ENCODE measurements at places on chromosomes 3 and 15.

- DNase-seq: no peak
Measured at GRCh38 chr15:68653801-68654200, 75.0 kb downstream of the CORO2B start.

DNA sequence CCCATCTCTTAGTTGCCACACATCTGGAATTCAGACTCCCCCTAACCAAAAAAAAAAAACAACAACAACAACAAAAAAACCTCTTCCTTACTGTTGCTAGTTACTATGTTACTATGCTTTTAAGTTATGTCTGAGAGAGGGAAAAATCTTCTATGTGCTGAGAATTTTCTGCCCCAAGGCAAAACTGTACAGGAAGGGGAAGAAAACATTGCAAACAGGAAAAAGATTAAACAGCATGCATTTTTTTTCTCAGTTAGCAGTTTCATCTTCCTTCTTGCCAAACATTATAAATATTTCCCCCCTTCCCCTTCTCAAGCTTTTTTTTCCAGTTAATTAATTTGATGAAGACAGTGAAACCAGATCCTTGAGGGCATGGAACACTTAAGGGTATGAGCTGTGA lies 1.1 kb upstream of the CD200R1 start:
- DNase-seq: no peak

DNA sequence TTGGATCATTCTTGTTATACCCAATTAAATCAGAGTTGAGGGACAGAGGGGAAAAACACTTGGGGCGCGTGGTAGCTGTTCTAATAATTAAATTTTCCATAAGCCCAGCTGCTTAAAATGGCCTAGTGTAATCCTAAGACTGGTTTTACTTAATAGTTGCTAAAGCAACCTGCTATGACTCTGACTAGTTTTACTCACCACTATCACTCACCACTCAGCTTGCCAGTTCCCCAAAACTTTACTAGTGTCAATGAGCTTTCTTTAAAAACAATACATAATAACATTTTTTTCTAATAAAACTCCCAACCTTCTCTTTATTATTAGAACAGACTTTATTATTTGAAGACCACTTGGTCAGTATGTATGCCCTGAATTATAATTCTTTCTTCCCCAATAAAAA lies 49.6 kb downstream of the ECT2 start:
- DNase-seq: no peak

GRCh38 chr3:117820658-117821299 lies 1111.2 kb downstream of the TUSC7 start:
- no peak for DNase-seq

DNA sequence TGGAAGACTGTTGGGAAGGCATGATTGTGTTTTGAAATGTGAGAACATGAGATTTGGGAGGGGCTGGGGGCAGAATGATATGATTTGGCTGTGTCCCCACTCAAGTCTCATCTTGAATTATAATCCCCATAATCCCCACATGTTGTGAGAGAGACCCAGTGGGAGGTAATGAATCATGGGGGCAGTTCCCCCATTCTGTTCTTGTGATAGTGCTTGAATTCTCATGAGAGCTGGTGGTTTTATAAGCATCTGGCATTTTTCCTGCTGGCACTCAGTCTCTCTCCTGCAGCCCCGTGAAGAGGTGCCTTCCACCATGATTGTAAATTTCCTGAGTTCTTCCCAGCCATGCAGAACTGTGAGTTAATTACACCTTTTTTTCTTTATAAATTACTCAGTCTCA lies 430.5 kb downstream of the OTOL1 start:
- no peak for DNase-seq

GRCh38 chr3:177213801-177214535 lies 16.7 kb upstream of the TBL1XR1 start:
- DNase-seq: no peak

DNA sequence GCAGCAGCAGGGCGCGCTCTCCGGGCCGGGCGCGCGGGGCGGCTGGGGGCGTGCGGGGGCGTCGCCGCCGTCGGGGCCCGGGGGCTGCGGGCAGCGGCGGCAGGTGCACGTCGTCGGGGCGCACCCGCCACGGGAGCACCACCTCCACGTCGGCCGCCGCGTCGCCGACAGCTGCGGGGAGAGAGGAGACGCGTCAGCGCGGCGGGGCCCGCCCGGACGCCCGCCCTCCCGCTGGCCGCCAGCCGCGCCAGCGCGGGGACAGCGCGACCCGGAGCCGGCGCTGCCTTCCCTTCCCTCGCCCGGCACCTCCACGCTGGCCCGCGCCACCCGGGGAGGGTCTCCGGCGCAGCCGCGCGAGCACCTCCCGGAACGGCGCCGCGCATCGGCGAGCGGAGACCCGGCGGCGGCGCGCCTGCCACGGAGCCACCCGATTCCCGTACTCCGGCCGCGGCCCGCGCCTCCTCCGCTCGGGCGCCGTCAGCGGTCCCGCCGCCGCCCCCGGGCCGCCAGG lies 481 bp downstream of the ADAMTS17 start:
- DNase-seq: peak; percentile 66

GRCh38 chr3:122948408-122948807 lies 79.2 kb downstream of the SEMA5B start:
- DNase-seq: no peak

GRCh38 chr3:22318325-22318724 lies 567.3 kb upstream of the ZNF385D start:
- no peak for DNase-seq

DNA sequence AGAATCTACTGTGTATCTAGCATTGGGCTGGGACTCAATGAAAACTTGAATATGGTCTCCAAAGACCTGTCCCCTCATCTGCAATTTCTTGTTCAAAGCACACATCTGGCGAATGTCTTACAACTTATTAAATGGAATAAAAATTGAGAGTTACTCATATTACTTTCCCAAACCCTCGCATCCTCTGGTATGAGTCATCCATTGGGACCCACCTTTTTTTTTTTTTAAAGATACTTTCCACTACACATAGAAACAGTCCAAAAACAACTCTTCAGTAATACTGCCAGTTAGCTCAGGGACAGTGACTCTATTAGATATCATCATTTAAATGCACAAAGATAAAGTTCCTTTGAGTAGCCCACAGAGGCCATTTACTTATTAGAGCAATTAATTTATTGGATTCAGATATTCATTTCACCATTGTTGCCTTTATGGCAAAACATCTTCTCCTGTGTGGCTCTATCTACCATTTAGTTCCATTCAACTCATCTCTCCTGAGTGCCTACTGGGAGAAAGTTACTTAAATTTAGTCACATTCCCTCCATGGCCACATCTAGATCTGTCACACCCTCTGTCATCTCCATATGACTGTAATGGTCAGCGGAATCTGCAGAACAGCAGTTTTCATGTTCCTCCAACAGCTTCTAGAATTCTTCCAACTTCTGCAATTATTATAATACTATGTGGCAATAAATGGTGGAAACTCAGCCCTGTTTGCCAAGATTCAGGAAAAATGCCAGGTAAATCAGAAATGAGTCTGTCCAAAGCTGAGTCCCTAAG lies 77.9 kb upstream of the ARHGEF3 start:
- no peak for DNase-seq

GRCh38 chr3:40024526-40024925 lies 215.1 kb downstream of the MYRIP start:
- DNase-seq: no peak

- DNase-seq: no peak
Measured at GRCh38 chr3:63927422-63928280, 15.5 kb upstream of the SCAANT1 start.

DNA sequence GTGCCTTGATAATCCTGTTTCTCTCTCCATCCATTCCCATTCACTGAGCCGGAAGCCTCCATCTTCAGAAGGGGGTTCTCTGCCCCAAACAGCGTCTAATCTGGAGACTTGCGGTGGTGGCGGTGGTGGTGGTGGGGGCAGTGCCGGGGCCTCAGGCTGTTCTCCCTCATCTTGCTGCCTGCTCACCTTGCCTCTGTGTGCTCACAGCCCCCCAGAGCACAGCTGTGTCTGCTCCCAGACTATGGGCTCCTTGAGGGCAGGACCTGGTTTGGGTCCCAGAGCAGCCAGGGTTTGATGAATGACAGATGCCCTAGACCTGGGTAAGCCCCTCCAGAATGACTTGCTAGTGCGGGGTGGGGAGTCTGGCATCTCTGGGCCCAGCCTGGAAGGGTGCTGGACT lies 430 bp upstream of the PSTPIP1 start:
- DNase-seq: peak; percentile 57

DNA sequence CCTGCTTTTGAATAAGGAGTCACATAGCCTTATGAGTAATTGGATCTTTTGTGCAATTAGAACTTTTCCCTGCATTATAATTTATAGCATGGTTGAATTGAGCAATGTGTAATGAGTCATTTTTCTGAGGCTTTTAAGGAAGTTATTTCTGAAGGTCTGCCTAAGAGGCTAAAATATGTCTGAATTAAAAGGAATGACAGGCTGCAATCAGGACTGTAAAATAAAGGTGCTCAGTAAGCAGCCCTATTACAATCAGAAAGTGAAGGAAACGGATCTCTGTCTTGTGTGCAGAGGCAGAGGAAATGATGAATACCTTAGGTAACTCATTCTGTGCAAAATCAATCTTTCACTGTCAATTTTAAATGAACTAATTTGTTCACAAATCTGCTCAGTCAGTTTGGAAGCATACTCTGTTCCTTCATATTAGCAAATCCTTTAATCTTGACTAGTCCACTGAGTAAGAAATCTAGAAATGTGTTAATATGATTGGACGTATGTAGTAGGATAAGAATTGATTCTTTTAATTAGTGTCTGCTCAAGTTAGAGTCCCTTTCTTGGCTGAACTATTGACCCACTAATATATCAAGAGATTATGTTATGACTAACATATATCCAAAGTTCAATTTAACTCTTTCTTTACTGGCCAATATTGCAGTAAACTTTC lies 290.1 kb downstream of the ZIC1 start:
- DNase-seq: no peak

GRCh38 chr3:141255846-141256261 lies 24.2 kb downstream of the PXYLP1 start:
- peak; percentile 64 for DNase-seq

DNA sequence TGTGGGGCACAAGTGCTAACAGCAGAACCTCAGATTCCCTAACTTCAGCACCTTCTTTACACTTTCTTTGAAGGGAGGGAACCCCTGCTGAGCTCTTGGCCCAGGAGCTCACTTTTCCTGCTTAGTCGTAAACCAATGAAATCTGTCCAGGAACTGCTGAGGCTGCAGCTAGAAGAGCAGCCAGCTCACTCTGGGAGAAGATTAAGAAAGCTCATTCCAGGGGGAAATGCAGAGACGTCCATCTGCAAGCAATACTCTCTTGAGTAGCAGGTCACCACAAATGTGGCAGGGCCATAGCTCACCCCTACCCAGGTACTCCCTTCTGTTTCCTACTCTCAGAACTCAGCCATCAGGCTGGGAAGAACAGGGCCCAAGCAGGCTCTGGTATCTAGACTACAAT lies 103.3 kb downstream of the WDR76 start:
- no peak for DNase-seq

- no peak for DNase-seq
Measured at GRCh38 chr3:149954812-149955211, 15.9 kb downstream of the PFN2 start.

DNA sequence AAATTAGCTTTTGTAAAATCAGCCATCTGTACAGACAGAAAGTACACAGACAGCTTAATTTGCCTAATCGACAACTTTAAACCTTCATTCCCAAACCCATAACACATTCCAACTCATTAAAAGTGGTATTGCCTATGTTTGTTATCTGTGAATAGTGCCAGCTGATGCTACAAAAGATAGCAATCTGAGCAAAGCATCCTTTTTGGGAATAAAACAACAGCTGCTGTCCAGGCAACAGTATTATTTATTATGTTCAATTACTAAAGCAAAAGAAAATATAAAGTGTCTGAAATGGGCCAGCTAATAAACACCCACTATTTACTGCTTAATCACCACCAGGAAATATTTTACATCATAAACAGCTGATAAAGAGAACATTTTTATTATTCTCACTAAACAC lies 134.8 kb upstream of the ABI3BP start:
- DNase-seq: no peak

- DNase-seq: no peak
Measured at GRCh38 chr15:96342406-96343112, 12.1 kb downstream of the NR2F2 start.

DNA sequence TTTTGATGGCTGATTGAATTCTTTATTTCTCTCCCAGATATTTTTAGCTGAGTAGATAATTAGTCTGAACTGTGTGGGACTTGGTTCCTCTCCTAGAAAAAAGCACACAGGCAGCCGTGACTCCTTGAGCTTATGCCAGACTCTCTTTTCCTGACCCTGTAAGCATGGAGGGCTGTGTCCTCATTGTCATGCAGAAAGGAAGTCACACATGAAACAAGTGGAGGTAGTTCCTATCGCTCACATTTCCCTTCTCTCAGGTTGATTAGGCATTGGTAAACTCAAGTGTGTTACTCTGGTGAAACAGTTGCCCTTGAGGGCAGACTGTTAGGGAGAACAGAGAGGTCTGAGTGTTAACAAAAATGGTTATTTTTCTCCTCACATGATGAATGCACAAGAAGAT lies 6.3 kb upstream of the RTP4 start:
- DNase-seq: no peak

DNA sequence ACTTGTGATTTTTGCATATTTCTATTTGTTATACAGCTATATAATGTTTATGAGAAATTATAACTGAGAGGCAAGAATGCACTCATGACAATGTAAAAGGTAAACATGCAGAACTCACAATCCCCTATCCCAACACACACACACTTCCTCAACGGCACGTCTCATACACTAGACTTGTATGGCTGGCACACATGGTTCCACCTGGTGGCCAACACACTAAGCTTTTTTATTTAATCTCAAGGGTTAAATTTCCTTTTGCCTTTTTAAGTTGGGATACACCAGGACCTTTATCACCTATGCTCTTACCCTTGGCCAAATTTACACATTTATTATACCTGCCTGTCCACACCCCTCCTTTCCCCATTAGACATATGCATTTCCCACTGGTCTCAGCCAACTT lies 88.6 kb upstream of the PSMD6 start:
- DNase-seq: no peak

GRCh38 chr3:194126790-194127189 lies 9.2 kb upstream of the HES1 start:
- DNase-seq: no peak

GRCh38 chr15:33754242-33754641 lies 214.1 kb upstream of the CHRM5 start:
- no peak for DNase-seq

DNA sequence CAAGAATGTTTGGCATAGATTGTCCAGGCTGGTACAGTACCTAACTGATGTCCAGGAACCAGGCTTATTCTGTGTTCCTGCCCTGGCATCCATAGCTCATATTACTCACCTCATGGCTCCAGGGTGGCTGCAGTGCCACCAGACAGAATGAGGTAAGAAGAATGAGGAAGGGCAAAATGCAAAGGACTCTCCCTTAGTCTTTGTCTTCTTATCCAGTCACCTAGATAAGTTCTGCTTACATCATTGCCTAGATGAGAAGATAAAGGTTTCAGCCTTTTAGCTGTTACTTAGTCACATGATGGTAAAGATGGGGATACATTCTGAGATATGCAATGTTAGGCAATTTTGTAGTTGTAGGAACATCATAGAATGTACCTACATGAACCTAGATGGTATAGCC lies 45.8 kb downstream of the CHP1 start:
- DNase-seq: no peak
